ENCODE measurements at places on chromosomes 13 and 19.

- no peak for DNase-seq
Observed at GRCh38 chr13:62360609-62361008, 945.0 kb upstream of the PCDH20 start.

DNA sequence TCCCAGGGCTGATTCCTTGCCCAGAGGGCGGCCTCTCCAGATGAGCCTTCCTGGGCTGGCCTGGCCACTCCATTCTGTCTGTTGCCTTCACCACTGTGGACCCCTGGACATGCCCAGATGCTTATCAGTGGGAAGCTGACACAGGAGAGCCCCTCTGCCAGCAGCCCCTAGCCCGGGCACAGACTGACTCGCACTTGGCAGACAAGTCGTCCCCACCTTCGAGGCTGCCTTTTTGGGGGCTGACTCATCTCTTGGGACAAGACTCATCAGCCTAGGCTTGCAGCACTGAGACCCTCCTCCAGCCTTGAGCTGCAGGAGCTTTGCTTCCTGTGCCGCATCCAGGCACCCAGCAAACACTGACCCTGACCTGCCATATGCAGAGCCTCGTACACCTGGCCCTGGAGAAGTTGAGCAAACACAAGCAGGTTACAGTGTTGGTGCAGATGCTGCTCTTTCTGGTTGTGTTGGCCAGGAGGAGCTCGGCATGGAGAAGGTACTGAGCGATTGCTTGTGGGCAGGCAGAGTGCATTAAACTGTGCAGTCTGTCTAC is 8.1 kb downstream of the CHST8 start:
- DNase-seq: no peak

- DNase-seq: no peak
Observed at GRCh38 chr19:16446108-16446723, 25.6 kb downstream of the EPS15L1 start.

GRCh38 chr13:24916464-24916863 is 152.5 kb downstream of the RNF17 start:
- DNase-seq: no peak

DNA sequence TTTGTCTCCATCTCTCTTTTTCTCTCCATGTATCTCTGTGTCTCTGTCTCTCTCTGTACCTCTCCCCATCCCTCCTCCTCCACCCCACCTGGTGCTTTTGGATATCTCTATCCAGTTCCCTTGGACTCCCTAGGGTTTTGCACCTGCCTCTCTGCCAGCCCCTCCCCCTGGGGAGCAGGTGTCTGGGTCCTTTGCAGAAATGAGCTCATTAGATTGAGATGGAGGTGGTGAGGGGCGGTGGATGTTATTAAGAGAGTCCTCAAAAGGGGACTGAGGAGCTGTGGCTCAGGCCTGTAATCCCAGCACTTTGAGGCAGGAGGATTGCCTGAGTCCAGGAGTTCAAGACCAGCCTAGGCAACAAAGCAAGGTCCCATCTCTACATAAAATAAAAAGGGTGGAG is 2.1 kb downstream of the KCNN4 start:
- DNase-seq: no peak

GRCh38 chr19:54549224-54549623 is 24.4 kb upstream of the LILRA2 start:
- no peak for DNase-seq

DNA sequence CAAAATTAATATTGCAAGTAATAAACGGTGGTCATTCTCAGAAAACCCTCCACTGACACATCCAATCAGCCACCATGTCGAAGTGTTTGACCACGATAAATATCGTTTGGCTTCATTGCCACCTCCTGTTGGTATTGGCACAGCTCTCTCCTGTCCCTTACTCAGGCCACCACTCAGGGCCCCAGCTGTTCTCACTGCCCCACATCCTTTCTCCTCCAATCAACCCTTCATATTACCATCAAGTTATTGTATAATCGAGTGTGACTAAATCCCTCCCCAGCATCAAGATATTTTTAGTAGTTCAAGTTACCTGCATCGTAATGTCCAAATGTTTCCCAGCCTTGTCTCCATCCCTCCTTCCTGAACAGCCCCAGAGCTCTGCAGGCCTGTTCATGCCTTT is 50.4 kb downstream of the SACS start:
- no peak for DNase-seq

GRCh38 chr13:91988331-91988730 is 589.9 kb downstream of the GPC5 start:
- no peak for DNase-seq

DNA sequence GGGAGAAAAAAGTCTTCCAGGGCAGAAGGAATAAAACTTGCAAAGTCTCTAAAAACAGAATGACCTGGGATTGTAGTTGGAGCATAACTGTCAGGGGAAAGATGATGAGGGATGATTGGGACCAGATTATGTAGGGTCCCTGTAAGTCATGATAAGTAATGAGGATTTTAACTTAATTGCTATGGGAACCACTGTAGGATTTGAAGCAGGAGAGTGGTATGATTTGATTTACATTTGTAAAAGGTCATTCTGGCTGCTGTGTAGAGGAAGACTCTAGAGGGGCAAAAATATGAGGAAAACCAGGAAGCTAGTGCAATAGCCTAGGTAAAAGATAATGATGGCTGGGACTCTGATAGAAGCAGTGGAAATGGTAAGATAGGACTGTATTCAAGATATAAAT is 900.2 kb downstream of the DIAPH3 start:
- no peak for DNase-seq
